ENCODE measurements at places on chromosomes 6 and 20.

DNA sequence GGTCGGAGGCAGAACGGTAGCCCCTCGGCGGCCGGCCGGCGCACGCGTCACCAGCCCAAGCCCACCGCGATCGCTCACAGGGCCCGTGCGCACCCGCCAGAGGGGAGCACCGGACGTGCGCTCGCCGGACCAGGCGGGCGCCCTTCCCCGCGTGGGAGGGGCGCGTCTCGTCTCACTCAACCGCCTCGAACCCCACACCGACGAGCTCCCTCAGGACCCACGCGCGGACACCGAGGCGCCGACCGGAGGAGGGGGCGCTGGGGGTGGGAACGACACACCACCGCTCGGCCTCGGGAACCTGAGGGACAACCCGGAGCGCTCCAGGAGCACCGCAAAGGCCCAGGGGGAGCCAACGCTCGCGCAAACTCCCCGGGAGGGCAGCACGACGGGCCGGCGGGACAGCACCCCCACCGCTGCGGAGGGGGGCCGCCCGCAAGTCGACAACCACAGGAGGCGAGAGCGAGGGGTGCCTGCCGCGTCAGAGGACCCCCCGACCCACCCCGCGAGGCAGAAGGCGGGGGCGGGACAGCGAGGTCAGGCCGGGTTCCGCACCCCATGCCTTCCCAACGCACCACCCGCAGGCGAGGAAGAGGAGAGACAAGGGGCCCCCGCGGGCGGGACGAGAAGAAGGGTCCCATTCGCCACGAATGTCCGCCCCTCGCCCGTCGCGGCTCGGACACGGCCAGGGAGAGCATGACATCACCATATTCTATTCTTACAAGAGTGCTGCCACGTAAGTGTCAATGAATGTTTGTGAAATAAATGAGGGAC, 512.7 kb upstream of the ZNF337 start:
- DNase-seq: no peak

DNA sequence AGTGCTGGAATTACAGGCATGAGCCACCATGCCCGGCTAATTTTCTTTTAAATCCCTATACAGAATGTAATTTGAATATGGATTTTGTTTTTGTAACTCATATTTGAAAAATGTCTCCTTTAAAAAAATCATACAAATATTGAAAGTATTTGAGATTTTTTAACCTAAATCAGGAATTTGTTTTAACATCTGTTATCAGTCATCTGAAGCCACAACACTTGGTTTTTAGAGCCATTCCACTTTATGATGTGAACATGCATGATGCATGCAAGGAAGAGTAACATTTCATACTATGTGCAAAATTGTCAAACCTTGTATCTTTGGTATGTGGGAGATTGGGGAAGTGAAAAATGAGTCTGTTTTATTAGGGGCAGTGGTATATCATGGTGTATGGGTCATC, 124.5 kb upstream of the AHI1 start:
- DNase-seq: no peak

DNA sequence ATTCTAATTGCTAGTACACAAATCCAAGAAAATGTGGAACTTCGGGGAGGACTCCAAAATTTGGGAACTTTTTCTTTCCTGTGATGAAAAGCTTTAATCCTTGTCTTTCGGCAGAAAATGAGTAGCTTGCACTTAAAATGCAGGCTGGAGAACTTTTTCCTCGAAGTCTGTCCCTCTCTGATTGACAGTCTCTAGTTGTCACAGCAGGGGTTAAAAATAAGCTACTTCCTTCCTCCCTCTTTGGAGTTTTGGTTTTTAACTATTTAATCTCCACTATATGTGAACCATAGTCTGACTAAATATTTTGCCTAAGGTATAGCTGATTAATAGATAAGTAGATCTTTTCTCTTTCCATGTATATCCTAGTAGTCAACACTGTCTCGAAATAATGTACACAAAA, 66.8 kb upstream of the MBOAT1 start:
- DNase-seq: no peak

- DNase-seq: no peak
Measured at GRCh38 chr6:582370-582769, 74.5 kb downstream of the HUS1B start.

GRCh38 chr6:108186226-108186625, 20.4 kb downstream of the NR2E1 start:
- DNase-seq: no peak

GRCh38 chr6:34100788-34101187, 45.1 kb downstream of the GRM4 start:
- DNase-seq: no peak

- DNase-seq: no peak
Measured at GRCh38 chr6:168995526-168996355, 257.9 kb downstream of the THBS2 start.

GRCh38 chr6:235763-236360, 56.4 kb upstream of the DUSP22 start:
- DNase-seq: no peak

GRCh38 chr6:34236131-34236442, 586 bp upstream of the HMGA1 start:
- no peak for DNase-seq

GRCh38 chr6:33592595-33593413, 12.7 kb upstream of the BAK1 start:
- no peak for DNase-seq
